ENCODE measurements at places on chromosomes 3 and 15. TPM values are rescaled to one million over a fixed set of nuclear protein-coding genes. Genes with fewer than 3 reads are reported as not detected.

GRCh38 chr3:171802590-171802956 is 7.7 kb downstream of the PLD1 start:
- DNase-seq = no peak

DNA sequence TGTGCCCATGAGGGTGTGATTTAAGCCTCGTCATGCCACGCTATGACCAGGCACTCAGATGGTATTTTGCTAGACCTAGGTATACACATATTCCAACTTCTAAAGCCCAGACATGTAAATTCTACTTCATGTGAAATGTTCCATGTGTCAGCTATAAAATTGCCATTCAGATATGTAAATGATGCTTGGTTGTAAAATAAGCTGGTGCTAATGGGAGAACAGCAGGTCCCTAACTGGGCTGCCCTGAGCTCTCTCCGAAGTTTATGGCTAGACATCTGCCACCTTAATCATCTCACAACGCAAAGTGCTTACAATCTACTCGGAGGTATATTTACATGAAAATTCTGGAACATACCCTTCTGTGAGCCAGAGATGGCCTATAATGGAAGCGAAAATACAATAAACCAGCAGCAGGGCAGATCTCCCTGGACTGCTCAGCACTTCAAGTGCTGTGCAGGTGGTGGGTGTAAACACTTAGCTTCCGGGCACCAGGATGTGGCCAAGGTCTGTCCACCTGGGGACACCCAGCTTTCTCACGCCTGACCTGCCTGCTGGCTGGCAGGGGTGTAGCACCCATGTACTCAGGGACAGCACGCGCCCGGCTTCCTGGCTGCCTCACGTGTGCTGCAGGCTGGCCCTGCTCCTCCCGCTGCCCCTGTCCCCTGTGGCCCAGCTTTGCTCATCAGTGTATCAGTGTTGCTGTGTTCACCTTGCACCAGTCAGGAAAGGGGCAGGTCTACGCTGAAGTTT is 82.0 kb downstream of the CHDH start:
- DNase-seq = no peak

- DNase-seq = no peak
Observed at GRCh38 chr15:62969442-62970089, 73.0 kb upstream of the TPM1 start.

- no peak for DNase-seq
Observed at GRCh38 chr3:113266738-113267137, 55.4 kb downstream of the BOC start.

The GPR15 gene
- total RNA-seq = not detected

- DNase-seq = peak; percentile 84
Observed at GRCh38 chr3:122382888-122383666, at the start of gene MIX23. Gene MIX23 (minus strand): TSS chr3:122383231. CDS start chr3:122383224, 7 bp downstream.

The SHC4 gene
- total RNA-seq = 2.9 TPM

Measured in SJSA1 (cell line).